Spinal cord (tissue), 10 donors: ENCODE measurements at places on chromosomes 3 and 15.

GRCh38 chr3:38579551-38580449 is 69.7 kb downstream of the SCN5A start:
- DNase-seq, result no peak

DNA sequence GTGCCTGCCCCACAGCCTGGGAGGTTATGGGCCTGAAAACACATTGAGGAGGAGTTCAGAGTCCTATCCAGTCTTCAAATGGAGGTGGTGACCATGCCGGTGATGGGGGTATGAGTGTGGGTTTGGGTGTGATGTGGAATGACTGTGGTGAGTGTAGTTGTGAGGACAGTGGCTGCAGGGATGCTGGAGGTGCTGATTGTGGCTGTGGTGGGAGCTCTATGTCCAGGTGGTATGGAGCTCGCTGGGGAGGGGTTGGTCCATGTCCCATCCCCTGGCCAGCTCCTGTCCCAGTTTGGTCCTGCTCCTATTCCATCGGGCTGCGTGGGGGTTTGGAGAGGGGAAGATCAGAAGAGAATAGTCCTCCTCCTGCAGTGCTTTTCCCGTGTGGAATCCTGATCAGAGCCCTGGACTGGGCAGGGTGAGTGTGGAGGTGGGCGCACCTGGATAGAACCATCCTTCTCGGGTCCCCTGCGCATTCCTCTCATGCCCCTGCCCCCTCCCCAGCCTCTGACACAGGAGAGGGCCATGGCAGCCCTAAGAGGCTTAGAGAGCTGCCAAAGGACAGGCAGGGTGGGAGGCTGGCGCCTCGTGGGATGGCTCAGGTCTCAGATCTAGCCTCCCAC is 23.0 kb upstream of the GOLGA6C start:
- no peak for DNase-seq

DNA sequence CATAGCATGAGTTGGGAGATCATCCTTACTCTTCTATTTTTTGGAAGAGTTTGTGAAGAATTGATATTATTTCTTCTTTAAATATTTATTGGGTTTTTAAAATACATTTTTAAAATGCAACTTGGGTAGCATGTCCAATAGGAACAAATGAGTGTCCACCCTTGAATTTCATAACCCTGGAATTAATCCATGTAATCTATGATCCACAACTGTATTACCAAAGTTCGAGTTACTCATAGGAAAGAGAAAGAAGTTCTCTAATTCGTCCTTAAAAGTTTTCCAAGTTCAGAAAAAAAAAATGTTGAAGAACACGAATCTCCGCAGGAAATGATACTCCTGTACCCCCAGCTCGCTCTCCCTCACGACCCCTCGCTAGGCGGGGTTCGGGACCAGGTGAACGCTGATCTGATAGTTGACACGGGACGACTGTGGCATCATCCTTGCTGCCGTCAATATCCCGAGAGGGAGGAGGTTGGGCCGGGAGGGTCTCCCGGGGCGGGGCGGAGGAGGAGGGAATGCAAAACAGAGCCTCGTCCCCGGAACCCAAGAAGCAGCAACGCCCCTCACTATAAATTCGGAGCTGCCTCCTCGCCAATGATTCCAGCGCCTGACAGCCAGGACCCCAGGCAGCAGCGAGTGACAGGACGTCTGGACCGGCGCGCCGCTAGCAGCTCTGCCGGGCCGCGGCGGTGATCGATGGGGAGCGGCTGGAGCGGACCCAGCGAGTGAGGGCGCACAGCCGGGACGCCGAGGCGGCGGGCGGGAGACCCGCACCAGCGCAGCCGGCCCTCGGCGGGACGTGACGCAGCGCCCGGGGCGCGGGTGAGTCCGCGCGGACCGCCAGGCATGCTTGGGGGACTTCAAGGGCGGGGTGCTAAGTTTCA is at the start of gene AGTR1:
AGTR1 (plus strand) TSS at position 598 of the 884 bp plus-strand sequence. CDS start 43,133 bp downstream, outside the sequence.
- DNase-seq, result peak; percentile 69

- DNase-seq, result no peak
Observed at GRCh38 chr3:194158942-194159439, 23.0 kb downstream of the HES1 start.

- peak; percentile 46 for DNase-seq
Observed at GRCh38 chr3:133895208-133896001, at the start of gene RAB6B. Gene RAB6B, minus strand, starts transcription at chr3:133895882. Its CDS starts 416 bp downstream, at chr3:133895466.

GRCh38 chr15:66126031-66126441 is 127.5 kb downstream of the MEGF11 start:
- DNase-seq, result peak; percentile 44

DNA sequence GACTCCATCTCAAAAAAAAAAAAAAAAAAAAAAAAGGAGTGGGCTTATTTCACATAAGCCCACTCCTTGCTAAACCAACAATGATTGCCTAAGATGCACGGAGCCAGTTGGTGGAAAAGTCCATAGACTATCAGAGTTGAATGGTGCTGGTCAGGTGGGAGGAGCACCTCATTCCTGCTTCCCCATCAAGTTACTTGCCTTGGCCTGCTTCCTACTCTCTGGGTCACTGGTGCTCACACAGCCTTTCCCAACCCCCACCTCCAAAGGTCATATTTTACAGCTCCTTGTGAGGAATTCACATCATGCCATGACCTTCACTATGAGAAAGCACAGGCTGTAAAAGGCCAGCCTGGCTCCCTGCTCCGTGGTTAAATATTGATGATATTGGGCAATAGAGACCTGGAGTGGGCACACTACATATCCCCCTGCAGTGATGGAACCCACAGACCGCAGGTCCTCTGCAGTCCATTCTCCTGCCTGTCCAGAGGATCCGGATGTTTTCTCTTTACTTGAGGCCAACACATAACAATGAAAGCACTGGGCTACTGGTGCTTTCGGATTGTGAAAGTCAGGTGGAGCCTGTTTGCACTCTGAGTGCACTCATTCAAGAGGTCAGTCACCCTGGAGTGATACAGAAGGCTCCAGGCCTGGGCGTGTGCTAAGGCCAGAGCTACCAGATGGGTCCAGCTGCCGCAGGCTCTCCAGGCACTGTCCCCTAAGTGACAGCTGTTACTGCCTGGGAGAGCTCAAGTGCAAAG is at the start of gene SLC51B:
SLC51B (plus strand) TSS at position 664 of the 758 bp plus-strand sequence. CDS start 4,618 bp downstream, outside the sequence.
- no peak for DNase-seq

DNA sequence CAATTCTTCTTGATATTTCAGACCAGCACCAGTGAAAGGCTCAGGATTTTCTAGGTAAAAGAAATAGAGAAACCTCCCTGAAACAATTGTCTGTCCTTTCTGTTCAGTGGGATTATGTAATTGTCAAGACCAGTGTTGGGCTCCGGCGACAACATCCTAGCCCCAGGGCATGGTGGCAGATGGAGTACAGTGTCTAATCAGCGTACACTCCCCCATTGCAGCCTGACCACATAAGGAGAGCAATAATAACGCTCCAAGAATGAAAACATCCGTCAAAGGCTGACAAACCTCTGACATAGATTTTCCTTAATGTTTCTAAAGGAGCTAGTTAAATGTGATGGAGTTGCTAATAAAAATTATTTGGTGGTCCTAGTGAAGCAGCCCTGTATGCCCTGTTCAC is 144.6 kb downstream of the EBLN2 start:
- no peak for DNase-seq

GRCh38 chr3:136067211-136067610 is 101.7 kb downstream of the PPP2R3A start:
- no peak for DNase-seq

DNA sequence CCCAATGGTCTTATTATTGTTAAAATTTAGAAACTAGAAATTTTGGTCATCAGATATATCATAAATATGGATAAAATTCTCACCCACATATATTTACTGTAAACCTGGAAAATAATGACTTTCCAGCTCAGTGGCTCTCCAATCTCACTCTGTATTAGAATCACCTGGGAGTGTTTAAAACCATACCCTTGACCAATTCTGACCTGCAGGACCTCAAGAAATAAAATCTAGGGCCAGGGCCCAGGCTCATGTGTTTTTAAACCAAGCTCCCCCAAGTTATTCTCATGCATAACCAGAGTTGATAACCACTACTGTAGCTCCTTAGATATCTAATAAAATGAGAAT is 372.1 kb downstream of the SHQ1 start:
- no peak for DNase-seq

GRCh38 chr3:69698728-69699127 is 40.5 kb upstream of the MITF start:
- no peak for DNase-seq

- no peak for DNase-seq
Observed at GRCh38 chr3:60992395-60992794, 258.9 kb downstream of the FHIT start.

GRCh38 chr15:75454471-75455378 is 3.2 kb upstream of the SIN3A start:
- DNase-seq, result no peak

DNA sequence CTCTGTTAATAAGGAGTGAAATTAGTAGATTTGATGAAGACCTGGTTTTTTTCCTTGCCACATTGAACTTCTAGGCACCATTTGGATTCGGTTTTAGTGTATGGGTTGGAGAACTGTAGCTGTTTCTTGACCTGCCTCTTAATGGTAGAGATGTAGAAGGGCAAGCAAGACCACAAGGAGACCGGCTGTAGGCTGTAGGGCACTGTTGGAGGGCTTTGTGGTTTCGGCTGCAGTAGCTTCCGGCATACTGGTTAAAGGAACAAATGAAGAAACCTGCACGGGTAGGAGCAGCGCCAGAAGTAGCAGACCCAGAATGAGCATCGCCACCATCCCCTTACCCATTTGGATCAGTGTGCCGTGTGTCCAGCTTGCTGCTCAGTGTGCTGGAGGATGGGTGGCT is 7.9 kb downstream of the PCLAF start:
- DNase-seq, result no peak

DNA sequence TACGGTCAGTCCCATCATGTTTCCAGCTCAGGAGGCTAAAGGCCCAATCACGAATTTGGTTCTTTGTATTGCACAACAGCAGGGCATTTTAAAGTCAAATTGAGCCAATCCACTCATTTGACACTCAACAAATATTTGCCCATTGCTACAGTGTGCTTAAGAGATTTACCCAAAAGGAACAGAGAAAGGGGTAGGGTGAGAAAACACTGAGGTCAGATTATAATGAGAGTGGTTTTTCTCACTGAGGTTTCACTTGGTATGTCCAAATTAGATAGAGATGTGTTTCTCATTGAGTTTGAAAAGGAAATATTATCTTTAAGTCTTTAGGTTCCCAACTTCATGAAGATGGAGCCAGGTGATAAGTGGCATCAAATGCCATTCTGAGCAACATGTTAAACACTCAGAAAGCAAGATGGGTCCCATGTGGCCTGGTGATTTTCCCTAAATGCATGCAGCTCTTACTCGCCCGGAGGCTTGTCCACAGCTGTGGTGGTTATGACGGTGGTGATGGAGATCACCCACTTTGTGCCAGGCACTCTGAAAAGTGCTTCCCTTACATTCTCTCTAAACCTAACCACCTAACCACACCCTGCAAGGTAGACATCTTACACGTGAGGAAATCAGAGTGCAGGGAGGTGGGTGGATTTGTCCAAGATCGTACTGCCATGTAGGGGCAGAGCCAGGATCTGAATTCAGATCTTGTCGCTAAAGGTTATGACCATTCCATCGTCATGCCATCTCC is 31.2 kb upstream of the USP3 start:
- no peak for DNase-seq

DNA sequence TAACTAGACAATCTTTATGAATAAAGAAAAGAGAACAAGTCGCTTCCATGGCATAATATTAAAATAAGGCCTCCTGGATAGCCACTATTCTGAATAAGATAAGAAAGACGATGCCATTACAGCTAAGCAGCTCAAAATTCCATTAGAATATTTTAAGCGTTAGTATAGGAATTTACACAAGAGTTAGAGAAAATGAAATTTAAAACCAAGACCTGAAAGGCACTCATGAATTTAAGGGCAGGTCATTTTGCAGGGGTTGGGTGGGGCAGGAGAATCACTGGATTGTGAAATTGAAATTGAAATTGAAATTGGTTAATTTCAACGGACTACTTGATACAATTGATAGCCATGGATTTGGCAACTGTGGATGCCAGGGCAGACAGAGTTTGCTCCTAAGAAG is 91.8 kb upstream of the GOLGA8J start:
- DNase-seq, result no peak

DNA sequence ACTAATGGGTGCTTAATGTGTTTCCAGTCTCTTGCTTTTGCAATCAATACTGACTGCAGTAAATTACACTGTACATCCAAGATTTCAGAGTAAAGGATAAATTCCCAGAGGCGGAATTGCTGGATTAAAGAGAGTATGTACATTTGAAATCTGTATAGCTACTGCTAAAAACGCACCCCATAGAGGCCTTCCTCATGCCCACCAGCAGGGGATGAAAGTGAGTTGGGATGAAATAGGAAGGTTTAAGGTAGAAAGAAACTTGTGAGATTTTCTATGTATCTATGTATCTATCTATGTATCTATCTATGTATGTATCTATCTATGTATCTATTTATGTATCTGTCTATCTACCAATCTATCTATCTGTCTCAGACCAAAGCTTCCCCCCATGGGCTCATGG is 28.4 kb downstream of the TMEM44 start:
- DNase-seq, result no peak

DNA sequence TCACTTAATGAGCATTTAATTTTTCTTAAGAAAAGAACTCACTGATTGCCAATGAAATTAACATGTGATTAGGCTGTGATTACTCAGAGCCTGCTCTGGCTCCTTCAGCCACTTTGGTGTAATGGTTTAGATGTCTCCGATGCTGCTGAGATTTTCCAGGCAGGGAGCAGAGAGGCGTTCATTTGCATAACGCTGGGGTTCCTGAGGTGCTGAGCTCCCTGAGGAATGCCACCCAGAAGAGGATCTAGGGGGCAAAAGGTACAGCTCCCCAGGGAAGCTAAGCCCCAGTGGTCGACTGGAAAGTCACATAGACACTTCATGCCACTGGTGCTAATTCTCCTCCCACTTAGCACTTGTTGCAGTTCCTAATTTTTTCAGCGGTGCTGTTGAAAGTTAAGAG is 119.5 kb downstream of the USP13 start:
- no peak for DNase-seq

- no peak for DNase-seq
Observed at GRCh38 chr3:111414531-111414930, 127.5 kb upstream of the CD96 start.

DNA sequence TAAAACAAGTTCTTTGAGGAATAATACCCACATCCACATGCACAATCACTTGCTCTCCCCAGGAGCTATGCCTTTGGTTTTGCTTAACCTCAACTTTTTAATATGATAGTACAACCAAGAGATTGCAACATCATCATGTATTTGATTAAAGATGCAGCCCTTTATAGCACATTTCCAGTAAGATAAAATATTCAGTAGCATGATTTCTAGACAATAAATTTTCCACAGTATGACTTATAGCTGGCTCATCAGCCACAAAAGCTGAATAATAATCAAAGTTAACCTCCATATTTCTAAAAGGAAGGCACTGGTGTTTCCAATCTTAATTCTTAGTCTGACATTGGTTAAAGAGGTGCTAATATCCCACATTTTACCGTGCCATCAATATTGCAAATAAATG is 622.5 kb downstream of the TBL1XR1 start:
- no peak for DNase-seq
